ENCODE measurements at places on chromosomes 7 and 10.

- no peak for DNase-seq
Observed at GRCh38 chr10:110430340-110431273, 67.1 kb upstream of the DUSP5 start.

DNA sequence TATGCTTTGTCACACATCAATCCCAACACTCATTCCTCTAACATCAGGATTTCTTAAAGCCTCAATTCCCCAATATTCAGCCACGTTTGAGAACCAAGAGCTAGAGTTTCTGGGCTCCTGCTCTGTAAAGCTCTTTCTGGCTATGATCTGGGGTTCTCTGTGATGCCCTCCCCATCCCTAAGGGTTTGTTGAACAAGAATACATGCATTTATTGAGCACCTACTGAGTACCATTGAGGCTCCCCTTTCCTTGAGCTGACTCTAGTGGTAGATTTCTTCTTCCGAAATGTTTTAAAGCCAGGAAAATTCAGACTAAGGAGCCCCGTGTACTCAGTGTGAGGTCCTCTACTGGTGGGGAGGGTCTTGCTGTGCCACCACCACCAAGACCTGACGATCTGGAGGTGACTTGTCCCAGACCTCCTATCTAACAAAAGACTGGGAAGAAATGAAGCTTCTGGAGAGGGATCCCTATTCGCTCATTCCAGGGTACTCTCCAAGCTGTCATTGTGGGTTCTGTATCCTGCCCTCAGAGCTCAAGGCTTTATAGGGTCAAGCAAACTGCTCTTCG is 23.1 kb upstream of the SRGN start:
- no peak for DNase-seq

GRCh38 chr10:132407846-132408278 is 10.9 kb downstream of the PWWP2B start:
- peak; percentile 60 for DNase-seq

- DNase-seq, result no peak
Observed at GRCh38 chr7:112792441-112792840, 2.2 kb upstream of the TMEM168 start.

DNA sequence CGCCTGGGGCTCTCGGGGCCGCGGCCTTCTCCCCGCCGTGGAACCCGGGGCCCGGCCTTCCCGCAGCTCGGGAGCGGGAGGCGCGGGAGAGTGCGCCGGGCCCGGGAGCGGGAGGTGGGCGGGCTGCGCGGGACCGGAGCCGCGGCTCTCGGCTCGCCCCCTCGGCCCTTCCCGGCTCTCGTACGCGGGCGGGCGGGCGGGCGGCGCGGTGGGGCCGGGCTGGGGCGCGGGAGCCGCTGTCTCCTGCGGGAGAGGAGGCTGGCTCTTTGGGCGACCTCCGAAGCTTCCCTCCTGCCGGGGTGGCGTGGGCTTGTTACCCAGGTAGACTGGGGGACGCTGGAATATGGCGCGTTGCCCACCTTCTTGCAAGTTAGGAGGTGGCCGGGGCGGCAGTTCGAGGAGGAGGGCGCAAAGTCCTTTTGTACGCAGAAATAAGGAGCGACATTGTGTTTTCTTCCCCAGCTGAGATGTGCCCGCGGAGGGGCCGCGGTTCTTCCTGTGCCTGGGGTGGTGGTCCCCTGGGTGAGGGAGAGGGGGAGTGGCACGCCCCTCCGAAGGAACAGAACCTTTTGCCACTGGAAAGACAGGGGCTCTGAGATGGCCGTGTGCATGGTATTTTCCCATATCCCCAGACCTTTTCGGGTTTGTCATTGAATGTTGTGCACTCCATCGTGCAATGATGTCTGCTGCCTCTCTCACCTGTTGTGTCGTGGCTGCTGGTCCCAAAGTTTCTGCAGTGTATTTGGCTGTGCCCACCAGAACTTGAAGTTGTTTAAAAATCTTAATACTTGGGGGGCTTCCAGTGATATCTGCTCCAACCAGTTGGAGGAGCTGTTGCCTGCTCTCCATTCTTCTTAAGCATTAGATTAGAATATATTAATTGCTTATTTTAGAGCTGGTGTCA is 844 bp downstream of the NRF1 start:
- DNase-seq, result peak; percentile 44

- no peak for DNase-seq
Observed at GRCh38 chr10:97017474-97017903, 168.3 kb downstream of the SLIT1 start.

DNA sequence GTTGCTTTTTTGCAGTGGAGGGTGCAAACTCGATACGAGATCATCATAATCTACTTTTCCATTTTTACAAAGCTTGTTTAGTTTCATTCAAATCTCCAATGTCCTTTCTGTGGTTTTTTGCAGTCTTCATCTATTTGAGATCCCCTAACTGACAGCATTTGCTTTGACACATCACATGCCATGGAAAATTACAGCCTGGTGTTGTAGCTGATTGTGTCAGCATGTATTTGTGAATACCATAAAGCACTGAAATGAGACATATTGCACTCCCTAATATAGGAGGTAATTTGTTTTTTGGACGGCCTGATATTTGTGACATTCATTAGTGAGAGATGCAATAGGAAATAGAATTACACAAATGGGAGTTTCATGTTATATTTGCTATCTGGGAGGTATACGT is 620.8 kb downstream of the KCNMA1 start:
- DNase-seq, result no peak

- no peak for DNase-seq
Observed at GRCh38 chr7:134678115-134678514, 31.5 kb downstream of the BPGM start.

GRCh38 chr10:81680359-81680758 is 194.6 kb upstream of the NRG3 start:
- DNase-seq, result no peak

Data from EH (cell line).